ENCODE measurements at places on chromosomes 1 and 21. TPM values are rescaled to one million over a fixed set of nuclear protein-coding genes. Genes with fewer than 3 reads are reported as not detected.

The IGSF9 gene
- 7.1 TPM for total RNA-seq

The TTLL7 gene
- 34.2 TPM for total RNA-seq

The INAVA gene
- 0.33 TPM for total RNA-seq

The NCDN gene
- total RNA-seq: 26.9 TPM

The PALMD gene
- not detected for total RNA-seq

The GCSAML gene
- not detected for total RNA-seq

The ZBTB8B gene
- total RNA-seq: 0.06 TPM

The THEM5 gene
- not detected for total RNA-seq

The OLFML3 gene
- 349 TPM for total RNA-seq

The RXFP4 gene
- total RNA-seq: not detected

The MR1 gene
- total RNA-seq: 2.8 TPM

The CITED4 gene
- total RNA-seq: 1.9 TPM

The ZDHHC18 gene
- 27.9 TPM for total RNA-seq

The PROX1 gene
- not detected for total RNA-seq

The ANKRD34A gene
- 2.2 TPM for total RNA-seq

The CD1E gene
- not detected for total RNA-seq

The SIM2 gene
- 49.1 TPM for total RNA-seq

Measured in A673 (cell line).